ENCODE measurements at places on chromosomes 11 and 22.

GRCh38 chr11:72722050-72722748 is 30.0 kb downstream of the ARAP1 start:
- DNase-seq: peak; percentile 94

GRCh38 chr11:76664578-76665061 is 5.9 kb downstream of the LRRC32 start:
- no peak for DNase-seq

DNA sequence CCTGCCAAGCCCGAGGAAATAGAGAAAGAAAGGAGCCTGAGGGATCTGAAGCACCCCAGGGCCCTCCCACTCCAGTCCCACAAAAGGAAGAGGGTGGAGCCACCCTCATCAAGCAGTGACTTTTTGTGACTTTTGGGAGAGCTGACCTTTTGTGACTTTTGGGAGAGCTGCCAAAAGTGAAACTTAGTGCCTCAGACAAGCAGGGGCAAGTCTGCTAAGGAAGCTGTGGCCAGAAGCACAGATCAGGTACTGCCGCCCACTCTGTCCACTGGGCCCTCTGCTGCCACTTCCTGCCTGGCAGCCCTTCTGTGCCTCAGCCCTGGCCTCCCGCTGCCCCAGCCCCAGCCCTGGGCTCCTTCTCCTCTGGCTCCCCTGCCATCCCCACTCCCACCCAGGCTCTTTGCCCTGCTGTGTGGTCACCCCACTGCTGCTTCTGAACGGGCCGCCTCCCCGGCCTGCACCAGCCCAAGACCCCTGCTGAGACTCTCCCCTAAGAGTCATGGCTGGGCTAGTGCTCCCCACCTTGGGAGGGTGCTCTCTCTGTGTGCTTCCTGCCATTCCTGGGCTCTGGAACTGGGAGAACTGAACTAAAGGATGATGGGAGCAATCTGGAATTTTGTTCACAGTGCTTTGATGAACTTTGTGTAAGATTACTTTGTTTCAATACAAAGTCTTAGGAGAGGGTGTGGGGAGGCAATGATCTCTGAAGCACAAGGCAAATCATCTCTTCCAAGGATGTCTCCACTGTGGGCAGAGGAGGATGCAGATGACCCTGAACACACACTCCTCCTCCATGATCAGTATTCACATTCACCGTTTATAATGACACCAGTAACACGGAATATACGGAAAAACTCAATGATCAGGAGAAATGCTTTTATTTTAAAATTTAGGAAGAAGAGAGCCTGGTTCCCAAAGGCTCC is at the start of gene APOBEC3H:
Gene APOBEC3H (plus strand): TSS at position 147 of the 923 bp plus-strand sequence. CDS start 3,035 bp downstream, outside the sequence.
- DNase-seq: peak; percentile 15

DNA sequence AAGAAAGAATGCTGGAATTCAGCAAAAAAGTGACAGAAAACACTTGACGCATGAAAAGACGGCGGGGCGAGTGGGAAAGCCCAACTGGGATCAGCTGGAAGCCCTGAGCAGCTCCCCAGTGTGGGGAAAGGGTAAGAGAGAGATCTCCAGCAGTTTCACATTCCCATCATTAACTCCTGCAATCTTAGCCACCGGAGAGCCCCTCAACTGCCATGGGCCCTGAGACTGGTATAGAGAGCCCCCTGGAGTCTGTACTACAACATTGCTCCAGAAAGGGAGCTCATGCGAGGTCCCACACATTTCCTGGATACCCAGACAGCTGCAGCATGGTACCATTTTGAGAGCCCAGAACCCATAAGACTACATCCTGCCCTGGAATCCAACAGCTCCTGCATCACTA is 31.1 kb downstream of the MRGPRX4 start:
- DNase-seq: no peak

- DNase-seq: no peak
Measured at GRCh38 chr11:116613206-116613875, 159.4 kb downstream of the BUD13 start.

DNA sequence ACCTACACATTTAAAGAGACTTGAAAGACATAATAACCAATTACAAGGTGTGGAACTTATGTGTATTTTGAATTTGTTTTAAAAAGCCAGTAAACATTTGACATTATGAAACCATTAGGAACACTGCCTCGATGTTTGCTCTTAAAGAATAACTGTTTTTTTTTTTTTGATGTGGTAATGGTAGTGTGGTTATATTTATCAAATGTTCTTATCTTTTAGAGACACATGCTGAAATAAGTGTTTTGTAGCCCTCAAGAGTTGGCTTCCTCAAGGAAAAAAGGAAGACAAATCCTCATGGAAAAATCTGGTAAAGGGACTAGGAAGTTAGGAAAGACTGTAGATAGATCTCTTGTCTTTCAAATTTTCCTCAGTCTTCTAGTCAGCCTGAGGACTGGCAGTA is 2.2 kb upstream of the ABTB2 start:
- DNase-seq: no peak

GRCh38 chr11:70727899-70728620 is 329.7 kb downstream of the CTTN start:
- DNase-seq: no peak

GRCh38 chr11:62443390-62444235 is 24.8 kb downstream of the SCGB1A1 start:
- peak; percentile 80 for DNase-seq

DNA sequence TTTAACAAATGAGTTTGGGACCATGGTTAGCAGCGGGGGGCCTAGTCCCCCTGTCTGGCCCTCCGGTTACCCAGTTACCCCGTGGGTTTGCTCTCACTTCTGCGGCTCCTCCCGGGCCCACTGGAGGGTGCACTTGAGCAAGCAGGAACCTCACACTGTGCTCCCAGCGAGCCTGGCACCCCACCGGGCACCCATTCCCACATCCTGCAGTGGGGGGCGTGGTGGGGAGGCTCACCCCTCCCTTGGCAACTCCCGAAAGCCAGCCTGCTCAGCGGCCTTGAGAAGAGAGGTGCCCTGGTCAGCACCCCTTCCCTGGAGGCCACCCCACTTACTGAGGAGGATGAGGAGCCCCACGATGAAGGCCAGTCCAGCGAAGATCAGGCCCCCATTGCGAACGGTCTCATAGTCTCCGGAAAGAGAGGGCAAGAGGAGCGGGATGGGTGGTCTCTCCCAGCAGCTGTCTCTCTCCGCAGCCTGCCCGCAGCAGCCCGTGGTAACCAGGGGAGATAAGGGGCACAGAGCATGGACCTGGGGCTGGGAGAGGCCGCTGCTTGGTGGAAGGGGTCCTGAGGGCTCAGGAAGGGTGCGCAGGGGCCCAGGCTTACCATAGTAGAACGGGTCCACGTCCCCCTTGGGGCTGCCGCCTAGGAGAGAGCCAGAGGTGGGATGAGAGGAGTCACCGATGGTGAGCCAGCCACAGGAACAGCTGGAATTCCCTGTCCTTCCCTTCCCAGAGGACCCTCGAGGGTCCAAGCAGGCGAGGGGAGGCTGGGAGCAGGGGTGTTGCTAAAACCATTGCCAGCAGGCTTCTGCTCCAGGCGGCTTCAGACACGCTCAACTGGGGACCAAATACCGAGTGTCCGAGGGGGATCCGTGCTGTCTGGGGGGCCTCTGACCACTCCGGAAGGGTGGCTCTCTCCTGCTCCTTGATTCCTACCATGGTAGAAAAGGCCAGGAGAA is 2.2 kb downstream of the FXYD2 start:
- peak; percentile 71 for DNase-seq

GRCh38 chr11:104329078-104329665 is 165.2 kb upstream of the PDGFD start:
- DNase-seq: no peak

GRCh38 chr22:43343262-43343669 is at the start of gene SCUBE1:
Gene SCUBE1, minus strand, starts transcription at chr22:43343372. Its CDS starts 111 bp downstream, at chr22:43343261.
- DNase-seq: peak; percentile 72

GRCh38 chr11:92533657-92534335 is 309.2 kb downstream of the FAT3 start:
- DNase-seq: no peak

DNA sequence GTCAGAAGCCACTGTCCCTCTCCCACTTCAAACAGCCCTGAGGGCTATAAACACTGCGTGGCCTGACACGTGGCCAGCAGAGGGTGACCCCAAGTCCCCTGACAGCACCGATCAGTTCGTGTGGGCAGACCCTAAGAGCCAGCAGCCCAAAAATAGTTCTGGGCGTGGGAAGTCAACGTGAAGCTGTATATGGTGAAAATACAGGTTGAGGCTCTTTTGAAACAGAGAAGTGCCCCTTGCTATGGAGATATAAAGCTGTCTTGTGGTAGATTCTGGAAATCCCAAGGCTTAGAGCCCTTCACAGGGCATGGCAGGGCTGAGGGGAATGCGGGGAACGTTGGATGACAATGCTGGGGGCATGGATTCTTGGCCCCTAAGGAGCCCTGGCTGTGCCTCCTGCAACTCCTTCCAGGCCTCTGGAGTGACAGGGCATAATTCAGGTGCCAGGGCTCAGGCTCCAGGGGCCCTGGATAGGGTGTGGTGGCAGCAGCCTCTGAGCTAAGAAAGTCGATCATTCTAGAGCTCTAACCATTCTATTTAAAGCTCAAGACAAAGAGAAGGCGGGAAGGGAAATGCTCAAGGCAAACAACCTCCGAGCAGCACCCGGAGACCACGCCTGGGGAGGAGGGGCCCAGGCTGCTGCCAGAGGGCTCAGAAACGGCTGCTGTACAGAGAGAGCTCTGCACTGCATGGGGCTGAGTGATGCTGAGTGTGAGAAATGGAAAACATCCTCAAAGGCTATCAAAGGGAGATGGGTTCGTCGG is 60.4 kb upstream of the CD5 start:
- DNase-seq: no peak

DNA sequence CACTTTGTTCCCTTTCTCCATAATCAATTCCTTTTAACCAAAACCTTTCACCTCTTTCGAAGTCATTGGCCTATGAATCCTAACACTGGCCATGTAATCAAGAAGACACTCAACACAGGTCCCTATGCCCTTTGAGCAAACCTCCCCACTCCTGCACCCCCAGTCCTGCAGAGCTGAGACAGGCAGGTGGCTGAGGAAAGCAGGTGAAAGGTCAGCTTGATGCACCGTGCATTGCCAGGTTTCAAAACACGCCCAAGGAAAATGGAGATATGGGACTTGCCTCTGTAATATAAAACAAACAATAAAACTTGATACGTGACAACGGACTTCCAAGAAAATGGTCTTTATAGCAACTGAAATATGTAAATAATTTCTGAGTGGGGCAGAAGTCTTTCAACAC is 10.6 kb downstream of the CPT1A start:
- no peak for DNase-seq

GRCh38 chr22:24066260-24066659 is 55.2 kb downstream of the CABIN1 start:
- DNase-seq: no peak

All from CD14-positive monocyte (primary cell).